Activated CD4-positive, alpha-beta memory T cell treated with anti-CD3 and anti-CD28 coated beads for 36 hours (primary cell): ENCODE measurements at places on chromosomes 5 and 9.

DNA sequence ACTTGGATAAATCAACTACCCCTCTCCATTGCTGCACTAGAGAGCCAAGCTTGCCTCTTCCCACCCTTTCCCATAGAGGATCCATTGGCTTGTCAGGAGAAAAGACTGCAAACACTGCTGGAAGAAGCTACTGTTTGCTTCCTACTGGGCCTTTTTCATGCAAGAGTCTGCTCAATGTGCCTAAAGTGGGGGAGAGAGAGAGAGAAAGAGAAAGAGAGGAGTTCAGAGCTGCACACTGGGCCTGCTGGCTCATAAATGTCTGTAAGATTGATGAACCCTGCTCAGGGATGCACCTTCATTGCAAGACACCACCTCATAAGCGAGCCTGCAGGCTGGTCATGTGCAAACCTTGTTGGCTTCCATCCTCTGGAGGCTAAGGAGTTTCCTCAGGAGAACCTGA lies 269.4 kb downstream of the ZNF608 start:
- no peak for DNase-seq

DNA sequence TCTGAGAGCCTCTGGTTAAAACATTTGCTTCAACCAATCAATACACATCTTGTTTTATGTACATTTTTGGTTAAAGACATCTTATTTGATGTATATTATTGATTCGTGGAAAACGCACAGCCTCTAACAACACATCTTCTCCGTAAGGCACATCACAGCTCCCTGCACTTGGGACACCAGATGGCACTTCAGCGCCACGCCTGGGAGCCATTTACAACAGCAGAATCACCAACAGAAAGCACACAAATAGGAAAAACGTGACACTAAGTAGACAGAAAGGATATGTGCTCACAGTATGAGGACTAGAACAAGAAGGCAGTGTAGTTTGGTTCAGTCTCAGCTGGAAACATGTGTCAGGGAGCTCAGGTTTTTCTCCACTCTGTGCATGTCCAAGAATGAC lies 199.7 kb downstream of the ROR2 start:
- no peak for DNase-seq

DNA sequence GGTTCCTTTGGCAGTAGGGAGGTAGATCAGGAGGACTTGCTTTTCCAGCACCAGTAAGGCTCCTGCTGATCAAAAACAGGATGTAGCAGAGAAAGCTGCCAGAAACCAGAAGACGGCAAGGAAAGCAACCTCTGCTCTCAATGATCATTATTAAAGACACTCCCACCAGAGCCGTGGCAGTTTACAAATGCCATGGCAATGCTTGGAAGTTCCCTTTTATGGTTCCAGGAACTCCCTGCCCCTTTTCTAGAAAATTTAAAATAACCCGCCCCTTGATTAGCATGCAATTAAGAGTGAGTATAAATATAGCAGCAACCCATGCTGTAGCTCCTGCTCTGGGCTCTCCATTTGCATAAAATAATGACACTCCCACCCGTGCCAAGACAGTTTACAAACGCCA lies 16.1 kb downstream of the EQTN start:
- DNase-seq = no peak

DNA sequence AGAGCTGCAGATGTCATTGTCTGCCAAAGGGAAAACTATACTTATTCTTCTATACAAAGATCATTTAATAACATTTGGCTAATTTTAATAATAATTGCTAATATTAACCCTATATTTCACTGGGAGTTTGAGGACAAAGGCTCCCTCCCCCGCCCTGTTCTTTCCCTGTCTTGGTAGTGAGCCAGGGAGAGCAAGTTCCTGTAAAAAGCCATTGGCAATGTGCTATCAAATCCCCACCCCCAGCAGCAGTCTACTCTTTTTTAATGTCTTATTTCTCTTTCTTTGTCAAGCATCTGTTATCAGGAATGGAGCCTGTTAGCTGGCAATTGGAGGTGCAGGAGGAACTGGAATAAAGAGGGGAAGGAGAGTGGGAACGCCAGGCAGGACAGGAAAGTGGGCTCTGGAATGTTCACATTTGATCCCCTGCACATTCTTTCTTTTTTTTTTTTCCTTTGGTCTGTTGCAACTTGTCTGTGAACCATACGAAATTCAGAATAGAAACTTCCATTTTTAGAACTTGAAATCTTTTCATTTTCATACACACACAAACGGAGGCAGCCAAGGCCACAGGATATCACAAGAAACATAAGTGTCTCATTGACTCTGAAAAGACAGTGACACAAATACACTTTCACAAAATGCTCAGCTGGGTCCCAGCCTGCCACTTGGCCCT lies 664.8 kb upstream of the ZNF608 start:
- DNase-seq = no peak

DNA sequence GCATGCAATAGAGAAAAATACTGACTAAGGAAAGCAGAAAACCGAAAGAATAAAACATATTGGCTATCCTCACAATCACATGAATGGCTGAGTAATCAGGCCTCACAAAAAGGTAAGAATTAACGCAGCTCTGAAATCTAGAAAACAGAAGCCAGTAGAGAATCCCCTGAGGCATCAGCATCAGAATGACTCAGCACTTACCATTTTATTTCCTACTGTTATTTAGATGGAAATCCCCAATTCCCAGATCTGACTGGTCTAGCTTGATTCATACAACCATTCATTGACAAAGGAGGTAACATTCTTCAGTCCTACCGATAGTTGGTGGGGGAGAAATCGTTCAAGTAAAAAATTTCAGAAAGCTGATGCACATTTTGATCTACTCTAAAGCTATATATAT lies 1408.4 kb upstream of the WWC1 start:
- no peak for DNase-seq

GRCh38 chr9:127118597-127119319 lies 3.7 kb downstream of the ANGPTL2 start:
- DNase-seq = no peak

- DNase-seq = no peak
Observed at GRCh38 chr9:112553256-112553826, 66.7 kb downstream of the KIAA1958 start.

DNA sequence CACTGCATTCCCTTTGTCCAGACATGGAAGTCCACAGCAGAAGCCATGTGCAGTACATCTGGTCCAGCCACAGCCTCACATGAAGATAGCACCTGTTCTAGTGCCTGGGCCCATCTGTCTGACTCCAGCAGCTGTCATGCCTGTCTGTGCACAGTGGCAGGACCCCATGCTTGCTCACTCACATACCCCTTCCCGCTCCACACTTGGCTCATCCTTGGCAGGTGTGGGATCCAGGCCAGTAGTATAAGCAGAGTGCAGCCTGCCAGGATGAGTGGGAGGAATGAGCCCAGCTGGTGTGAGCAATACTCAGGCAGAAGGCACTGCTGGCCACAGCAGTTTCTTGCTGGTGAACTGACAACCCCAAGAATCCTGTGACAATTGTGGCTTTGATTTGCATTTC lies 168.0 kb downstream of the PRDM9 start:
- DNase-seq = no peak

DNA sequence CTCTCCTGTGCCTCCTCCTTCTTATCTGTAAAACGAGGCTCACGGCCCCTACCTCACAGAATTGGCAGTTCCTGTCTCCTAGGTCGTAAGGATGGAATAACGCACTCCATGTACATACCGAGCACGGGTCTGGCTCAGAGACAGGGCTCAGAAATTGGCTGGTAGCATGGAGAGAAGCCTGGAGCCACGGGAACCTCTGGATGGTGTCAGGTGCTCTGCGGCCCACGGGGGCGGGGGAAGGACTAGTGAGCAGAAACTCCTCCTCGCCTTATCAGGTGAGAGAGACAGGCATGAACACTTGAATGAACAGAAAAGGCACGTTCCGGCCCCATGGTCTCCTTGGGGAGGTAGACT lies 15.4 kb upstream of the C5orf47 start:
- DNase-seq = peak; percentile 24

GRCh38 chr9:125756518-125756917 lies 9.3 kb downstream of the PBX3 start:
- no peak for DNase-seq

DNA sequence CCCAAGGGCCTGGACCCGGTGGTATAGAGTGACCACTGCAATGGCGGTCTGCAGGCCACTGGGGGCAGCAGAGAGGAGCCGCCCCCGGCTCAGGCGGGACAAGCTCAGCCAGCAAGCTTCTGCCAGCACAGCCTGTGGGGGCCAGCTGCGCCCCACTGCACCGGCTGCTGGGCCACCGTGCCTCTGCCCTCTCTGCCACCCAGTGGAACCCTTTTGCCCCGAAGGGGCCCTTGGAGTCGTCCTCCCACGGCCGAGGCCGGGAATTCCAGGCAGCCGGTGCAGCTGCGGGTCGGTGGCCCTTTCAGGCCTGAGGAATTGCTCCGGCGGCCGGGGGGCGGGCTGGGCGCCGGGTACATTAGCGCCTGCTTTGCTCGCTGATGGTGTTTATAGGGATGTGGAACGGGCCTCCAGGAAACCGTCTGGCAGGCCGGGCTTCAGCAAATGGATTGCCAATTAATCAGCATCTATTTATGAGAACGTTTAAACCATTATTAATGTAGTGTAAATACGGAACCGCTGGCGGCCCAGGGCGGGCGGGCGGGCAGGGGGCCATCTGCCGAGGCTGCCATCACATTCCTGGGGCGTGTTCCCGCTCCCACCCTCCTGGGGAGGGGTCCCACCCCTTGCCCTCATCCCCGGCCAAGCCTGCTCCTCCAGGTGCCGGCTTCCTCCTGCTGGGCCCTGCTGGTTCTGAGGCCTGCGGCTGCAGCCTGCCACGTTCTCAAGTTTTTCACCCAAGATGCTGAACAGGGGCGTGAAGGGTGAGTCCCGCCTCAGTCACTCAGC lies 127.4 kb downstream of the BARX1 start:
- DNase-seq = peak; percentile 54

- no peak for DNase-seq
Observed at GRCh38 chr9:76512826-76513225, 53.8 kb downstream of the GCNT1 start.

DNA sequence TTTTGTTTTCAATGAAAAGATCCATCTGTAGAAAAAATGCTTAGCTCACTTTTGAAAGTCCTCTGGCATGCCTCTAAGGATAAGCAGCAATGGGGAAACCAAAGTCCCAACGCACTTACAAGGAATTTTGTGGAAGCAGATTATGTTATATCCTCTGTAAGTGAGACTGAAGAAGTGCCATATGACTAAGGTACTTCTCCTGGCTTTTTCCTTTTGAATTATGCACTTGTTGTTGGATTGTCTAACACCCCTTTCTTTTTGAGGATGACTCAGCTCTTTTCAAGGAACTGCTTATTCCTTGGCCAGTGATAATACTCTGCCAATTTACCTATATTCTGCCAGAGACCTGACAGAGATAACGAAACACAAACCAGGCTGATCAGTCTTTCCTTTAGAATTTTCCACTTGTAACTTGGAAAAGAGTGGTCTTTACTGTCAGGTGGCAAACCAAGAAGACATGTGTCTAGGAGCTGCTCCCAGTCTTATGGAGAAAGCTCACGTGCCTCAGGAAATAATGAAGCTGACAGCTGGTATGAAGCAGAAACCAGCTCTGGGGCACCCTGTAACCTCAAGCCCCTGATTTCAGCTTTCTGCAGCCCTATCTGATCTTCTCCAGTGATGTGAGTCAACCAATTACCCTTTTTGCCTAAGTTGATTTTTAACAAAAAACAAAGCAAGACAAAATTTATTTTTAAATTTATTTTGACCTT lies 290.8 kb upstream of the FBXL7 start:
- no peak for DNase-seq

- DNase-seq = no peak
Observed at GRCh38 chr9:20728493-20729220, 44.6 kb downstream of the FOCAD start.

GRCh38 chr5:172050080-172050479 lies 43.6 kb upstream of the FBXW11 start:
- DNase-seq = no peak

- DNase-seq = no peak
Observed at GRCh38 chr5:92560698-92561401, 1020.2 kb downstream of the NR2F1-AS1 start.

DNA sequence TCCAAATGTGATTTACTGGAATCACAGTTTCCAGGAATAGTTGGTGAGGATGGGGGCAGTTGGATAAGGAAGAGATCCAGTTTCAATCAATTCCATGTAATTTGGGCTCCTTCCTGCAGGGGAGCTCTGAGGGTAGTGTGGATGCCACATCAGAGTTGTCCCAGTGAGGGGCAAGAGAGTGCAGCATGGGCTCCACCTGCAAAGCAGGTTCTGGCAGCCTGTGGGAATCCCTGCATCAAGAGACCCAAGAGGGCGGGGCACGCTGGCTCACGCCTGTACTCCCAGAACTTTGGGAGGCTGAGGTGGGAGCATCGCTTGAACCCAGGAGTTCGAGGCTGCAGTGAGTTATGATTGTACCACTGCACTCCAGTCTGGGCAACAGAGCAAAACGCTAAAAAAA lies 188.5 kb downstream of the CACNA1B start:
- peak; percentile 6 for DNase-seq

GRCh38 chr5:153629027-153629895 lies 138.8 kb downstream of the GRIA1 start:
- no peak for DNase-seq
